Stimulated activated CD4-positive, alpha-beta T cell treated with anti-CD3 and anti-CD28 coated beads, TNF-alpha, amount 100 ng/mL, for 1 hour (primary cell): ENCODE measurements at places on chromosomes 5 and 9.

- peak; percentile 28 for DNase-seq
Measured at GRCh38 chr5:177086654-177087397, at the start of gene FGFR4. TSS of gene FGFR4 (plus strand) at chr5:177086915. CDS start at chr5:177089603, 2,688 bp downstream.

GRCh38 chr9:27496135-27496504 is 28.0 kb upstream of the IFNK start:
- no peak for DNase-seq

DNA sequence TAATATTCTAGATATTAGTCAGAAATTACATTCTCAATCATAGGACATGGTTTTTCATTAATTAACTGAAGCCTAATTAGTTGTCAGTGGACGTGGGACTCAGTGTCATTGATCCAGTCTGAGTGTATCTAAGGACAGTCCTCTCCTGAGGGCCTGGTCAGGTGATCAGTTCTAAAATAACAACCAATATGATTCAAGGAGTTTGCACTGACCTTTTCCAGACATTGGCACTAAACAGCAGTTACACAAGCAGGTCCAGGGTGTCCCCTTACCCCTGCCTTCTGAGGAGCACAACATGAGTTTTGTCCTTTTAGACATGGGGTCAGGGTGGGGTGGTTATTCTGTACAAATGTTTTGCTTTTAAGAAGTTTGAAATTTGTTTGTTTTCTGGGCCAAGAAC is 97.8 kb downstream of the CMYA5 start:
- no peak for DNase-seq

- no peak for DNase-seq
Measured at GRCh38 chr9:114034196-114034595, 43.9 kb downstream of the AMBP start.

DNA sequence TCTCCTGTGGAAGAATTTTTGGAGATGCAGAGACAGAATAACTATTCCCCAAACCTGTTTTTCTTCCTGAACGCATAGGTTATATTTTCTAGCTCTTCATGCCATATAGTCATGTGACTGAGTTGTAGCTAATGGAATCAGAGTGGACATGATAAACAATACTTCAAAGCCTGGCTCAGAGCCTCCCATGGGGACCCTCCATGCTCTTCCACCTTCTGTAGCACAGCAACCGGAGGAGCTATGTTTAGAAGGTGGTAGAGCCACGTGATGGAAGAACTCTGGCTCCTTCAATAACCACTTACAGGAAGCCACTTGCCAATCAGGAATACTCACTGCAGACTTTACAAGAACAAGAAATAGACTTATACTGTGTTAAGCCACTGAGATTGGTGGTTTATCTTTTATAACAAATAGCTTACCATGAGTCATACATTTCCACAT is 39.2 kb downstream of the NADK2 start:
- DNase-seq = no peak

DNA sequence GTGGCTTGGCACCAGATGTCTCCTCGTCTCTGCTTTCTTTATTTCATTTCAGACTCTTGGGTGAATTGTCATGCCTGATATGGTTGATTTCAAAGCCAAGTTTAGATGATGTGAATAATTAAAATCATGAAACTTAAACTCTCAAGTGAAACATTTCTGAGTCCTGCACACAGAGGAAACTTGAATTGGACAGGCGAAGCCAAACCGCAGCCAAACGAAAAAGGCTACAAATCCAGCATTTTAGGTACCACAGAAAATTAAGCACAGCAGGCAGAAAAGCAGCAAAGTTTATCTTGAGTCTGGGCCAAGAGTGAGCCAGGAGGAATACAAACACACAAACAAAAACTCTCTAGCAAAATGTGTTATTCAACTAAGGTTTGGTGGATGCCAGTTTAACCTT is 659.8 kb upstream of the KLF4 start:
- DNase-seq = no peak

GRCh38 chr9:22522206-22522740 is 75.6 kb downstream of the DMRTA1 start:
- DNase-seq = no peak

GRCh38 chr5:140049713-140050112 is 6.6 kb upstream of the NRG2 start:
- no peak for DNase-seq
